ENCODE measurements at places on chromosomes 3 and 15.

GRCh38 chr15:84681831-84682230 is 23.8 kb upstream of the NMB start:
- peak; percentile 57 for DNase-seq

- DNase-seq = no peak
Measured at GRCh38 chr3:54447427-54447826, 325.1 kb downstream of the CACNA2D3 start.

- no peak for DNase-seq
Measured at GRCh38 chr3:52259035-52259434, 13.5 kb downstream of the PPM1M start.

GRCh38 chr15:72271895-72272212 is 500 bp downstream of the PARP6 start:
- no peak for DNase-seq

- peak; percentile 18 for DNase-seq
Measured at GRCh38 chr15:67033571-67034044, 31.8 kb upstream of the SMAD3 start.

All from CD4-positive, alpha-beta T cell treated with Interleukin-4 for 4 hours (primary cell).